ENCODE measurements at places on chromosomes 11 and 22.

DNA sequence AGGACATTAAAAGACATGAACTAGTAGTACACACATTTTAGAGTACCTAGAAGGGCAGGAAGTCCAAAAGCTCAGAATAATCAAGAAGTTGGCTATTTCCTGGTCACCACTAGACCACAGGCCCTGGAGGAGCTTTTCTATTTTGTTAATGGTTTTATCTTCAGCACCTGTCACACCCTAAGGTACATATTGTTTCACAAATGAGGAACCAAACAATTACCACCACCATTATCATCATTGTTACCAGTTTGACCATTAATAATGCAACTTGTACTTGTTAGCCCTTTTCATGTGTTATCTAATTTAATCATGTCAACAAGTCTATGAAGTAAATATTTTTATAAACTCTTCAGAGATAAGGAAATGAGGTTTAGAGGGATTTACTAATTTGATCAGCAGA, 4.9 kb downstream of the MRPL48 start:
- DNase-seq, result no peak

- DNase-seq, result no peak
Measured at GRCh38 chr11:69274531-69275016, 19.4 kb upstream of the MYEOV start.

DNA sequence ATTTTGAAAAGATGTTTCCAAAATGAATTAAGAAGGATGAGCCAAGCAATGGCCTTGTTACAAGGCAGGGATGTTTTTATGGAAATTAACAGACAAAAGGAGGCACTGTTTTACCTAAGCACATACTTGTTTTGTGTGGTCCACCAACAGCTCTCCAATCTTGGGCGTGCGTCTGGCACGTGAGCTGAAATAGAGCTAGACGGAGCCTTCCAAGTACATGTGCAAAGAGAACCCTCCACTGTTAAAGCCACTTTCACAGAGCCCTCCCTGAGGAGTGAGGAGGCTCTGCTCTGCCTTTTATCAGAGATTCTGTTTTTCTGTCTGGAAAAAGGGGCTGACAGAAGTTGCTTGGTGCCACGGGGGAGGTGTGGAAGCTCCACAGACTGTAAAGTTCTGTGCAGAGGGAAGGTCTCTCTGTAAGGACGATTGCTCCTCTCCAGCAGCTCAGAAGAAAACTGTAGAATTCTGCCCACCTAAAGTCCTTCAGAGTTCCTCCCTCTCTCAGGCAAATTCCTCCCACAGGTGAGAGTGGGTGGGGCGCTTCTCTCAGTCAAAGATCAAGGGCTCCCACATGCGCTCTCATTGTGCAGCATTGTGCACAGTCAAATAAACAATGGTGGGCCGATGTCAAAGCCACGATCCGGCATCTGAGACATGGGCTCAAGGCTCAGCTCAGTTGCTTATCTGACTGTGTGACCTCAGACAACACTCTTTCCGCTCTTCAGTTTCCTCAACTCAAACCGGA, 92.6 kb upstream of the CSNK2A3 start:
- DNase-seq, result no peak

- DNase-seq, result no peak
Measured at GRCh38 chr11:33932721-33933120, 40.8 kb upstream of the LMO2 start.

DNA sequence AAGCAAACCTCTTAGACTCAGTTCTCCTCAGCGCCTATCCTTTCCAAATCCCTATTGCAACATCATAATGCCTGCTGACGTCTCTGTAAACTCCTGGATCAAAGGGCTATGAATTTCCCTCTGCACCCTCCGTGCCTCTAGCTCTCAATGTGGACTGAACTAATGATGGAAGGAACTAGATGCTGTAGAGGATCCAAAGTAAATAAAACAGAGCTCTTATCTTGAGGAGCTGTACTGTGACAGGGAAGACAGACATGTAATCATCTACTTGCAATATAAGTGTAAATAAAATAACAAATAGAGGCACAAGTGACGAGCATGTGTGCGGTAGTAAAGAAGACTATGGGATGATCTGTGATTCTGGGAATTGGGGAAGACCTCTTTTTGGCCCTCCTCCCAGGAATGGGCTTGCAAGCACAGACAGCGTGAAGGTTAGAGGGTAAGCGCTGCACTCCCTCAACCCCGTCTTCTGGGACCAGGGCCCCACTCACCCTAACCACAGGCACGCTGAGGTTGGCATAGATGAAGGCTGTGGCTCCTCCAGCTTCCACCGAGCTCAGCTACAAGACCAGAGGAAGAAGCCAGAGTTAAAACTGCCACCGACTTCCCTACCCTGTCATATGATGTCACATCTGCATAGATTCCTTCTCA, 42.2 kb downstream of the P4HA3 start:
- DNase-seq, result no peak

DNA sequence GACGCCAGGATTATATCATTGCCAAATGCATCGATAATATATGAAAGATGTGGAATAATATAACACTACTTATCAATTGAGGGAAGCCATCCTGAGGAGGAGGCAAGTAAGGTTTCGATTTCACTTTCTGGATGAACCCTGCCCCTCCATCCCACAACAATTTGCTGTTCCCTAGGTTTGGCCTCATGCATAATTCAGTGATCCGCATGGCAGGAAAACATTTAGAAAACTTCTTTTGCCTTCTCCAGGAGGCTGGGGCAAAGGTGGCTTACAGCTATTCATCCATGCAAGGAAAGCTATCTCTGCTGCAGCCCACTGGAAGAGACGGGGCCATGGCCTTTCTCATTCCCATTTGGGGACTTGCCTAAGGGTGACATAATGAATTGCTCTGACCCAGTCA, 489.4 kb upstream of the CADM1 start:
- DNase-seq, result no peak

GRCh38 chr22:24521791-24522245, 26.7 kb downstream of the UPB1 start:
- DNase-seq, result peak; percentile 53

DNA sequence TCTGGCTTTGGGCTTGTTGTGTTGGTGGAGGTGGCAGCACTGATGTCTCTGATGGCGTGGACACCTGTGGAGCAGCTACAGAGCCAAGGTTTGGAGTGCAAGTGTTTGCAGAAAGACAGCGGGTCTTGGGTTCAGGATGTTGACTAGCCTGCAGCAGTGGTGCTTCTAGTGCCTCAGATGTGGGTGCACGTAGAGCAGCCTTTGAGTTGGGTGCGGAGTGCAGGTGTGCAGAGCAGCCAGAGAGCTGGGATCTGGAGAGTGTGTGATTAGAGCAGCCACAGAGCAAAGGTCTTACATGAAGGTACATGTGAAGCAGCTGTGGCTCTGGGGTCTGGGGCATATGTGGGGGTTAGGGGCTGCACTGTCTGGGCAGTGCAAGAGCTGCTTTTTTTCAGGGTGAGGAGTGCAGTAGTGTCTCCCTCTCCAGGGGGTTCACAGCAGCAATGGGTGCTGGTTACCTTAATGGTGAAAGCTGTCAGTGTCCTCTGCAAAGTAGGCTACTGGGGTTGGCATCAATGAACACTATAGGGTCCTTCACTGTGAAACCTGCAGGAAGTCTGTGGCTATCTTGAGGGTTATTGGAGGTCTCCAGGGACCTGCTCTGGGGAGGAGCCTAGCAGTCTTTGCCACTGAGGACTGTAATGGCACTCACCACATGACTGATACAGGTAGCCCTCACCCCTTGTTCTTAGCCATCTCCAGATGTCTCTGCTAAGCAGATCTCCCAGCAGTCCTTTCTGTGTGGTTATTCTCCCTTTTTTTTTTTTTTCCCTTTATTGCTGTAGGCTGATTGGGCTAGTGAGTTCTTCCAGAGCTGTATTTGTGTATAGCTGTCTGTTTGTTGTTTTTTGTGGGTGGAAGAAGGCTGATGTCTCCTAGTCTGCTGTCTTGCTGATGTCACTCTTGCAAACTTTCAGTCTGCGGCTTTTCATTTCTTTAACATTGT, 14.3 kb downstream of the BIRC2 start:
- no peak for DNase-seq

DNA sequence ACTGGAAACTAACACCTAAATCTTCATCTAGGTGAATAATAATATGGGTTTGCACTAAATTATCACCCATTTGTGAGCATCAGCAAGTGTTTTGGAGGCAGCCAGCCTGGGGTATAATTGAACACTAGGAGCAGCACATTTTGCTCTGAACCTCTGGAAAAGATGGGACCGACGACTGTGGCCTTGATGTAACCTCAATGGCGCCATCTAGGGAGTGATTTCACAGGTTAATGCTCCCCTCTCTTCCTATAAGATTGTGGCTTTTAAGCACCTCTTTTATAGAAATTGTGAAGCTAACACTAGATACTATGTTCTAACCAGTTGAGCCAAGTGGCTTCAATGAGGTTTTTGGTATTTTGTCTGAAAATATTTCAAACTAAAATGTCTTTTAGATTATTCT, 203.7 kb downstream of the NELL1 start:
- DNase-seq, result no peak

DNA sequence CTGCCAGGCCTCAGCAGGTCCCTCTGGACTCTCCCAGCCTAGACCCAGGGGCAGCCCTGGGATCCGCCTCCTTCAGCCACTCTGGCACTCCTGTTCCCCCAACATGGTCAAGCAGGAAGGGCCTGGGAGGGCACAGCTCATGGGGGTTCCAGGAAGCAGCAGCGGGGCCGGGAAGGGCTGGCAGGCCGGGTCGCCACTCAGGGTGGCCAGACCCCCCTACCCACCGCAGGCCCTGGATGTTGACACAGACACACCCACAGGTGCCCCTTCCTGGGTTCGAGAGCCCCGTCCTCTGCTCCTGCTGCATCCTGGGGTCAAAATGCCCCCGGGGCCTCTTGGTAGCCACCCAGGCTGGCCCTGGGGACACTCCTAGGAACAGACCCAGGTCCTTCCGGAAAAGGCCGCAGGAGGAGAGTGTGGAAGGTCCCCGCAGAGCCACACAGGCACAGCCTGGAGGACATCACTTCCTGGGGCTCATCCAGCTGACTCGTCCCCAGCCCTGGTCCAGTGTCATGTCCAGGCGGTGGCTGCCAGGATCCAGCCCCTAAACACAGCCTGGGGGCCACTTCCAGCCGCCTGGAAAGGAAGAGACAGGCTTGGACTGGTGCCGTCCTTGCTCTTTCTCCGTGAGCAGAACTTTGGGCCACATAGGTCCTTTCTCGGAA, 6.8 kb upstream of the PIM3 start:
- no peak for DNase-seq

- no peak for DNase-seq
Measured at GRCh38 chr11:11344045-11344444, 9.0 kb downstream of the CSNK2A3 start.

DNA sequence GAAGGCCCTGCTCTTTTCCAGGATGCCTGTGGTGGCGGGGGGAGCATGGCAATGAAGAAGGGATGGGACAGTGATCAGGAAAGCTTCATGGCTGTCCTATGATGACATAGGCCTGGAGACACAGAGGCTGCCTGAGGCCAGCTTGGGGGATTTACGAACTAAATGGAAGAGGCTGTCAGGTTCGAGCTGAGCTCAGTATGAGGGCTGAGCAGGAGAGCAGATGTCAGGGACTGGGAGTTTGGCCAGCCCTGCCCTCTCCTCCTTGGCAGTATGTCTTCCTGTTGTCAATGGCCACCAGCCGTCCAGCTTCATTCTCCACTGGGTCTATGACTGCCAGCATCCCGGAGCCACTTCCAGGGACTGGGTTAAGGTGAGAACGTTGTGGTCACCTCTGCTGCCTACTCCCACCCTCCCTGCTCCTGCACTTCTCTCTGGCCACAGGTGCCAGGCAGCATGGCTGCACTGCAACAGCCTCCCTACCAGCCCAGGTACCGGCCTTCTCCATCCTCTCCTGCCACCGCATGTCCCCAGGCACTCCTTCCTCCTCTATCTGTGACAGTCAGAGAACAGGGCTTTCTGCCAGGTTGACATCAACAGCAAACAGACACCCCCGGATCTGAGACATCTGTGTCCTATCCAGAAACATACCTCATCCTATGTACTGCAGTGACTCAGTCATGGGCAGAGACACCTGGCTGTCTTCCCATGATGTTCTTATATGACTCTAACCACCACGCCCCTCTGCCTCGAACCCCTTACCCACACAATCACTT, 75.1 kb downstream of the KIRREL3 start:
- no peak for DNase-seq

DNA sequence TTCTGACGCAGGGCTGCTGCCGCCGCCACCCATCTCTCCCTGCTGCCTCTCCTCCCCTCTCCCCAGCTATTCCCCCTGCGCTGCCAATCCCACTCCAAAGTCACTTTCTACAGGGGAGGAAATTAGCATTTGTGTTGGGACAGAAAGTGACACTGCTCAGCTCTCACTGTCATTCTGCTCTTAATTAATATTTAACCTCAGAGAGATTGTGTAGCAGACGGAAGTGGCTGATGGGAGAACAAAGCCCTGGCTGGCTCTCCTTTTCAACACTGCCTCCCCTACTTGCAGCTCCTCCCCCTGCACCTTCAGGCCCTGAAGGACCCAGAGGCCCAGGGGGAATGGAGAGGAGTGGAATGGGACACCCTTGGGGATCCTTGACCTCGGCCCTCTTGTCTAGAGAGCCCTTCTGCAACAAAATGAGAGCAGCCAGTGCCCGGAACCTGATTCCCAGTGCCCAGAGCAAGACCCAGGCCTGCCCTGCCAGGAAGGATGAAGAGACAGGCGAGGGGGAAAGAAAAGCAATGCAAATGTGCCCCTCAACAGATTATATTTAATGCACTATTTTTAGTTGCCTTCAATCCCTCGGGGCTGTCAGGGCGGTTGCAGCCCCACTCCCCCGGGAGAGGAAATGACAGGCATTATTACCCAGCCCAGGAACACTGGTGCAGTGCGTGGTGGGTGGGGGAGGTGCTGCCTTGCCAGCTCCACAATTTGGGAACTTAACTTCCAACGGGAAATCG, 14.6 kb upstream of the NRGN start:
- DNase-seq, result no peak

- no peak for DNase-seq
Measured at GRCh38 chr11:14253840-14254239, 105.1 kb downstream of the RRAS2 start.

DNA sequence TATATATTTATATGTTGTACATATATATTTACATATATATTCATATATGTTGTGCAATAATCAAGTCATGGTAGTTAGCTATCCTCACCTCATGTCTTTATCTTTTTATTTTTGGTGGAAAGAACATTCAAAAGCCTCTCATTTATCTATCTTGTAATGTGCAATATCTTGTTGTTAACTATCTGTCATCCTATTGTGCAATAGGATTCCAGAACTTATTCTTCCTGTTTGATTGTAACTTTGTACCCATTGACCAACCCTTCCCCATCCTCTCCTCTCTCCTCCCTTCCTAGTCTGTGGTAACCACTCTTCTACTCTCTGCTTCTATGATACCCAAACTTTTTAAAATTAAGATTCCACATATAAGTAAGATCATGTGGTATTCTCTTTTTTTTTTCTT, 115.6 kb upstream of the PDGFD start:
- no peak for DNase-seq
